ENCODE measurements at places on chromosomes 2 and 18.

- DNase-seq = no peak
These were observed 602.9 kb downstream of the NYAP2 start for GRCh38 chr2:226002438-226002837.

GRCh38 chr2:39128919-39129391 is 8.1 kb upstream of the SOS1 start:
- DNase-seq = peak; percentile 27

- DNase-seq = no peak
These were observed 193.8 kb upstream of the ARL4C start for GRCh38 chr2:234690569-234691213.

GRCh38 chr2:128549094-128549493 is 230.4 kb upstream of the HS6ST1 start:
- no peak for DNase-seq

DNA sequence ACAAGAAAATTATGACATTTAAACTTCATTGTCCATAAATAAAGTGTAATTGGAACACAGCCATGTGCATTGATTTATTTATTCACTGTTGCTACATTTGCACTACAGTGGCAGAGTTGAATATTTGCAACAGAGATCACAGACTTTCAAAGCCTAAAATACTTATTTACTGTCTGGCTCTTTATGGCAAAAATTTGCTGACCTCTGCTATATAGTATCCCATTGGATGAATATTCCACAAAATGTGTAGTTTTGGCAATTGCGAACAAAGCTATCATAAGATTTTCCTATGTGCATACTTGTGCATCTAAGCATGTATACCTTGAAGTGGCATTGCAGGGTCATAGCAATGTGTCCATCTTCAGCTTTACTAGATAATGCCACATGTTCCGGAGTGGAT is 32.1 kb downstream of the CCDC85A start:
- no peak for DNase-seq

DNA sequence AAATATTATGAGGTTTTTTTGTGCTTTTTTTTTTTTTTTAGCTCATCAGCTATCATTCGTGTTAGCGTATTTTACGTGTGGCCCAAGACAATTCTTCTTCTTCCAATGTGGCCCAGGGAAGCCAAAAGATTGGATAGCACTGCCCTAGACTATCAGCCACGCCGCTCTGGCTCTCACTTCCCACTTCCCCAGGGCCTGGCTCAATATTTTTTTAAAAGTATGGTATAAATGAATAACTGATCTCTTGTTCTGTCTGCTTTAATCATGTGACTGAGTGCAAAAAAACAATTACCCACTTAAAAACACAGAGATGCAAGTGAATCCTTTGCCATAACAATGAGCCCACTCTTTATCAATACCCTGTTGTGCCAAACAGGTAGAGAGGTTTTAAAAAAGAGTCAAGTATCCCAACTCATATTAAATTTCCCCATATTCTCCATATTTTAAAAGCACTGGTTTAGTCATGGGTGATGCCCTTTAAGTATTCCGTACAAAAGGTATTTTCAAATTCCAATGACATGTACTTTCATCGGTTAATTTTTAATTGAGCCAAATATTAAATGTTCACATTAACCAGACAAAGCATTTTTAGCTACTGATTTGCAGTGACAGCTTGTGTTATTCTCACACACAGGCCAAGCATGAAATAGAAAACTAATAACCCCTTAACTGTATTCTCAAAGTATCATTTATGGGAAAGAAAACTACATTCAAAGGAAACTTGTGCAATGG is 12.6 kb downstream of the BCL2 start:
- no peak for DNase-seq

DNA sequence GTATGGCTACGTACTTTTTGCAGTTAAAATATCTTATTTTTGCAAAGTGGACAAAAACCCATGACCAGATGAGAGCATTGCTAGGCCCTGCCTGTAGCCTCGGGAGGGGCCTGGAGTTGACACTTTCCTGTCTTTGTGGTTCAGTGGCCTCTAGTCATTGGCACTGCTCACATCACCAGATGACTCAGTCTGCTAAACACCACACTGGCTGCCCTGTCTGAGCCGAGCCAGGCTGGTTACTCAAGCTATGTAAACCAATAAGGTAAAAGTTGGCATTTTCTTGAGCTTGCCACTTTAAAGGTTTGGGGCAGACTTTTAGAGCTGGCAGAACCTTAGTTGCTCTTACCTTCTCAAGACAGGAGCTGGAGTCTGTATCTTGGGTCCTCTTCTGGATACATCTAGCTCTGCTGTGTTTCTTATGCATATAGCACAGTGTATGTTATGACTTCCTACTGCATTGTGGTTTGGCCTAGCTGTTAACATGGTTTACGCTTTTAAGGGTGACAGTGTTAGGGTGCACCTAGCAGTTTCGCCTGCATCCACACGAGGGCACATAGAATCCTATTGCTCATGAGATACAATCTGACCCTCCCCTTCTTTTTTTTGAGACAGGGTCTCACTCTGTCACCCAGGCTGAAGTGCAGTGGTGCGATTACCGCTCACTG is 76.4 kb downstream of the AP1S3 start:
- peak; percentile 18 for DNase-seq

- no peak for DNase-seq
These were observed 37.2 kb upstream of the NEMP2 start for GRCh38 chr2:190571686-190572085.

DNA sequence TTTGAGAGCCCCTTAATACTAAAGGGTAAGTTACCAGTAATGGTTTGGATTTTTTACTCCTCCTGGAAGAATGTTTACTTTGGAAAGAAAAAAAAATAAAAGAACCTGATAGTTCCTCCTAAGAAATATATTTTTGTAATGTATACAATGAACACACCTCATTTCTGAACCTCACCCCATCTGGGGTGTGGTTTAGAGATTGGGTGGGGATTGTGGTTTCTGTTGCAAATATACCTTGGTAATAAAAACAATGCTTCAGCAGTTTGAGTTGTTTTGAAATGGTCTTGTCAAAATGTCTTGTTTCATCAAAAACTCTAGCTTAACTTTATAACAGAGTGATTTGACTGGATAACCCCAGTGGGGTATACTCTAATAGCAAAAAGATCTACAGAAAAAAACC is 448.9 kb upstream of the MEIS1 start:
- no peak for DNase-seq

GRCh38 chr2:236473691-236474090 is 95.9 kb upstream of the ACKR3 start:
- DNase-seq = no peak

GRCh38 chr2:29662861-29663260 is 258.5 kb downstream of the ALK start:
- no peak for DNase-seq

DNA sequence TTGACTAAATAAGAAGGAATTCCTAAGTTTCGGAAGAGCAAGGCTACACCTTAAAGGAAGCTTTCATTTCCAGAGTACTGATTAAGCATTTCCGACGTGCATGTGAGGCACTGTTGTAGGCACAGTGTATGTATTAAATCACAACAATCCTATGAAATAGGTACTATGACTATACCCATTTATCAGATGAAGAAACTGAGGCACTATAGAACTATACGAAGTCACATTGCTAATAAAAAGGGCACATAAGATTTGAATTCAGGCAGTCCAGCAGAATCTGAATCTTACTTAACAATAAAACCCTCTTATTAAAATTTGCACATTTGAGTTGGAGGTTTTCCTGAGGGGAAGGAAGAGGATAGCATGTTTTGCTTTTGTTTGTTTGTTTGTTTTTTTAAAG is 243.5 kb upstream of the FANCL start:
- no peak for DNase-seq

DNA sequence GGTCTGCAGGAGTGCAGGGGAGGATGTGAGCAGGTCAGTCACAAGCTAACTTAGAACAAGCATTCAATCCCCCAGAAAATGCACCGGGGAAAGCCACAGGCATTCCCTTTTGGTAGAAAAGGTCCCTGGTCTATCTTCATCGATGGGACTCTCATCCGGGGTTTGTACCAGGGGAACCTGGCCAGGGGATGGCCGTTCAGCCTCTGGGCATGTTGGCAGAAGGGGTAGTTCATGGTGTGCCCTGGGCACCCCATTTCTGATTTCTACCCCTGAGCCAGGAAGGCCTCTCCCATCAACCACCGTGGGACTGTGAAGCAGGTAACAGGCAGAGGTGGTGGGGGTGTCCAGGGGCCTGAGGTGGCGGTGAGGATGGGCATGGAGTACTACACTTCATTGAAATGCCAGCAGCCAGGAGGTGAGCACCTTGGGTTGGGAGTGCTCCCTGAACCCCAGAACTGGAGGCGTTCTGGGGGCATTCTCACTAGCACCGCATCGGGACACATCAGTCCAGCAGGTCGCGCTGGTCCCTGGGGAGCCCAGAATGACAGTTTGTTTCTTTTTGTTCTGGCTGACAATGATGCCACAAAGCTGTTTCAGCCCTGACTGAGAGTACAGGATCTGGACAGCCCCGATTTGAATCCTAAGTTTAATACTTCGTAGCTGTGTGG is 172.3 kb downstream of the SMAD7 start:
- DNase-seq = no peak

DNA sequence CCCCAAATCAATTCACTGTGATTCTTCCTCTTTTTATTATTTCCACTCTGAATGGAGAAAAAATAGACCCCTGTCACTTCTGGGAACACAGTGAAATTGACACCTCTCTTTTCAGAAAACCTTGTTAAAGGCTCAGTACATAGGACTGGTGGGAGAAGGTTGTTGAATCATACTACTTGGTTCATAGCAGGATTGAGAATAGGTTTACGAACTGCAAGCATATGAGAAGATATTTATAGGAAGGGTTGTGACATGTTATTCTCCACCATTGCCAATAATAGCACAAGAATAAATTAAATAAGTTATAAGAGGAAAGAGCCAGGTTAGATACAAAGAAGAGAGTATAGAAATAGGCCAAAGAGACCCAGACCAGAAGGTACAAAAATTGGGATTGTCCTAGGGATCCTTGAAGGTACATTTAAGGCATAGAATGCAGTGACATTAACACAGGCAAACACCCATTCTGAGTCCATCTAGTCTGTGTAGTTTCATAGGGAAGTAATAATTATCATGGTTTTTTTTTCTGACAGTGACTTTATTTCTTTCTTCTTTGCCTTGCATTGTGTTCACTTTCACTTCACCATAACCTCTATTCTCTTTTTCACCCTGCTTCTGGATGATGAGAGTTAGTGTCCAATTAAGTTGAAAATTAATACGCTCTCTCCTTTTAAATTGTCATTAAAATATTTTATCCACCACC is 21.8 kb upstream of the SERPINE2 start:
- no peak for DNase-seq

DNA sequence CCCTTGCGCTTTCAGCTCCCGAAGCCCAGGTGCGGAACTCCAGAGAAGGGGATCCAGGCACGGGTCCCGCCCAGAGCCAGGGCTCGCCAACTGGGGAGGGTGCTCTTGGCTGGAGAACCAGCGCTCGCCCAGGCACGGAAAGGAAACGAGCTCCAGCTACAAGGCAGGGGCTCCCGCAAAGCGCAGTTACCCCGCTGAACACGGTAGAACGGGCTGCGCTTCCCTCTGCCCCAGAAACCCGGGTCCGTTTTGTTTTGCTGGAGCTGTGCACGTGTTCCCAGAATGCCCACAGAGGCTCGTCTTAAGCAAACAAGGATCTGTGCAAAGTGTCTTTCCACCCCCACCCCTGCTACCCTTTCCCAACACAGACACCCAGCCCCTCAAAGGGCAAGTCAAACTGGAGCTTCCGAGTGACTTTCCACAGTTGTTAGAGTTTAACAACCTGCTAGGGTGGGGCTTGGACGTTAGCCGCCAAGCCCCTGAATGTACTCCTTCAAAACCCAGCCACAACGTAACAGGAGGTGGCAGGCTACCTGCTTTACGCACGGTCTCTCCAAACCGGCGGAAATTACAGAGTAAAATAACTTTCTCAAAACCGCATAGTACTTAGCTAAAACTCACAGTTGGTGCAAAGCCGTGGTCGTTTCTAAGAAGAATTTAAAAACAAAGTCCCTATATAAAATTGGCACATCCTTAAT is 775 bp downstream of the RNF125 start:
- peak; percentile 53 for DNase-seq

GRCh38 chr2:63819765-63820717 is 21.7 kb upstream of the UGP2 start:
- no peak for DNase-seq

DNA sequence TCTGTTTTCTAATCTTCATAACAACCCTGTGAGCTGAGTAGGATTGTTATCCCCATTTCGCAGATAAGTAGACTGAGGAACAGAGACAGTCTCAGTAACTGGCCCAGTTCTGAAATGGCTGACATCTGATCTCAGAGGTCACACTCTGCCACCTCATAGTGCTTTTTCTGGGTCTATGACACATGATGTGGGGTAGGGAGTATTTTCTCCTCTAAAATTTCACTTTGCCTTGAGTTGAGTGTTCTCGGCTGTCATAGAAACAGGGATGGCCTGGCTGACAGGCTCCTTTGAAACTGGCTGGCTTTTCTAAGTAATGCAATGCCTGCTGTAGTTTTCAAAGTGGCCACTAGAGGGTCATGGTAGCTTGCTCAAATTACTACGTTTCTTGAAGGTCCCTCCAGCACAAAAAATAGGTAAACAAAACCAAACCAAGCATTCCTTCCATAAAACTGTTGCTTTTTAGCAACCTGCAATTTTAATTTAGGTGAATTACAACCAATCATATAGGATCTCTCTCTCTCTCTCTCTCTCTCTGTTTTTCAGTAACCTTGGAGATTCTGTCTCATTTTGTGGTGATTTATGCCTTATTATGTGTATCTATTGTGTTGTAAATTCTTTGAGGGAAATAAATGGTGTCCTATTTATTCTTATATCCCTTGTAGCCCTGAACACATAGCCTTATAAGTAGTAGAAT is 84.2 kb upstream of the TTN start:
- peak; percentile 48 for DNase-seq

DNA sequence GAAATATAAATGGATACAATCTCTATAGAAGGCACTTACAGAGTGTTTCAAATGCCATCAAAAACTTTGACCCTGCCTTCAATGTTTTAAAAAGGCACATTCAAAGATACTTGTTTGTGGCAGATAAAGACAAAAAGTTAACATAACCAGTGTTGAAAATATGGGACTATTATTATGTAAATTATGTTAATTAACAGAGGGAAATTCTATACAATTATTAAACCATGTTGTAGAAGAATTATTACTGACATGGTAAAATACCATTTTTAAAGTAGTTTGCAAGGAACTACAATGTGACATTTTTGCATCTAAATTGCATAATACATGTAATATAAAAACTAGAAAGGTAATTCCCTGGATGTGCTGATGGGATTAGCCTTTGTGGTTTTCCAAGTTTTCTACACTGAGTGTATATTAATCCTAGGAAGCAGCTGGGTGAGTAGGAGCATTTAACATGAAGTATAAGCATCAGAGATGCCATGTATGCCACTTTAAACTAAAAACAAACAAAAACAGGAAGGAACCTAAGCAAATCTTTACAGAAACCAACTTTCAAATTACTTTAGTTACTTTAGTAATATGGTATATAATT is 21.7 kb downstream of the MIB1 start:
- DNase-seq = no peak

Data from effector CD4-positive, alpha-beta T cell (primary cell).